IPS DF 6.9 (cell line): ENCODE measurements at places on chromosomes 5 and 9.
A peak's percentile ranks its signal among the peaks of the same experiment; 100 is the strongest.

GRCh38 chr5:131769961-131770360 lies 26.9 kb downstream of the FNIP1 start:
- no peaks in the 10 kb centered on the region for H3K36me3 ChIP-seq
- H3K4me1 ChIP-seq = no peaks in the 10 kb centered on the region
- no peak overlapping the region for H3K27ac ChIP-seq
- DNase-seq = no peak
- no peaks in the 10 kb centered on the region for H3K27me3 ChIP-seq
- no peak overlapping the region for H3K4me3 ChIP-seq

- no peak overlapping the region for H3K27ac ChIP-seq
- H3K36me3 ChIP-seq = no peaks in the 10 kb centered on the region
- no peaks in the 10 kb centered on the region; the same call in 1 of the 2 replicates for H3K4me1 ChIP-seq
- DNase-seq = no peak
- no peak overlapping the region for H3K4me3 ChIP-seq
Measured at GRCh38 chr5:18985171-18985758, 1002.7 kb downstream of the CDH18 start.

GRCh38 chr9:37531699-37532098 lies 44.5 kb downstream of the FBXO10 start:
- H3K4me1 ChIP-seq = no peaks in the 10 kb centered on the region
- no peaks in the 10 kb centered on the region for H3K27me3 ChIP-seq
- H3K27ac ChIP-seq = no peak overlapping the region

- H3K4me1 ChIP-seq = peaks cover 6% of the 10 kb centered on the region
- peaks cover 3% of the 10 kb centered on the region; the same call in 1 of the 2 replicates for H3K36me3 ChIP-seq
- no peaks in the 10 kb centered on the region for H3K27me3 ChIP-seq
- no peak for DNase-seq
- no peak within 1 kb of the TSS for H3K27ac ChIP-seq
- peak within 1 kb of the TSS; percentile 96 for H3K4me3 ChIP-seq
Measured at GRCh38 chr9:136711751-136712689, at the start of gene DIPK1B. TSS of gene DIPK1B (plus strand) at chr9:136712572. CDS start at chr9:136712666, 94 bp downstream.

DNA sequence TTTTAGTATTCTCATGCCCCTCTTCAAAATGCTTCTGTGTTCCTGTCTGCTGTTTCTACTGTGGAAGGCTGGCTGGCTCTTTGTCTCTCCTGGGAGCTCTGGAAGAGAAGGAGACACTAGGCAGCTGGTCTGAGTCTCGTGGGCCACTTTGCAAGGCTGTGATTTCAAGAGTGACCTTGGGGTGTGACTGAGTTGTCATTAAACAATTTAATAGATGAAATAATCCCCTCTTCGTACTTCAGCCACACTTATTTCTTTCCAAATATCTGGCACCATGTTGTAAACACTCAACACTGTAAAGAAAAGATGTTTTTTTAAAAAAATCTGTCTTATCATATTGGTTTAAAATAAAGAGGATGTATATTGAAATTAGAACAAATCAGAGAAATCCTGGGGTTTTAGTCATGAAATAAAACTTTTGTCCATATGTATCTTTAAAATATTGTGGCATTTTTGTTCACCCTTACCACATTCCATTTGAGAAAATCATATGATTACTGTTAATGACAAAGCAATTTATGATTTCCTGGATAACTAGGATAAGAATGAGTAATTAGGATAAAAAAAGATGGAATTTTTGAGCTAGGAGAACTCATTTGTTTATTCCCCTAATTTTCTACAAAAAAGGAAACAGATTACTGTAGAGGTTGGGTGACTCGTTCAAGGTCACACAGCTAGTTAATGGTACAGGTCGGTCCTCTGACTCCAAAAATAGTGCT lies 200.8 kb downstream of the MAT2B start:
- H3K27me3 ChIP-seq = no peaks in the 10 kb centered on the region
- H3K27ac ChIP-seq = no peak overlapping the region
- H3K4me3 ChIP-seq = no peak overlapping the region
- no peaks in the 10 kb centered on the region for H3K36me3 ChIP-seq
- H3K4me1 ChIP-seq = no peaks in the 10 kb centered on the region
- no peak for DNase-seq
